Endothelial cell (in vitro differentiated cells): ENCODE measurements at places on chromosomes 4 and X. TPM values are rescaled to one million over a fixed set of nuclear protein-coding genes. Genes with fewer than 3 reads are reported as not detected.

GRCh38 chr4:34138385-34138784, 2105.9 kb downstream of the ARAP2 start:
- no peaks in the 10 kb centered on the region for H3K4me1 ChIP-seq
- DNase-seq, result no peak
- no peak overlapping the region for H3K27ac ChIP-seq
- H3K27me3 ChIP-seq, result no peaks in the 10 kb centered on the region

- DNase-seq, result no peak
- H3K4me3 ChIP-seq, result no peak overlapping the region
- no peaks in the 10 kb centered on the region for H3K4me1 ChIP-seq
- no peak overlapping the region for H3K27ac ChIP-seq
- no peaks in the 10 kb centered on the region for H3K36me3 ChIP-seq
Measured at GRCh38 chrX:150482537-150483206, 85.7 kb upstream of the MTM1 start.

DNA sequence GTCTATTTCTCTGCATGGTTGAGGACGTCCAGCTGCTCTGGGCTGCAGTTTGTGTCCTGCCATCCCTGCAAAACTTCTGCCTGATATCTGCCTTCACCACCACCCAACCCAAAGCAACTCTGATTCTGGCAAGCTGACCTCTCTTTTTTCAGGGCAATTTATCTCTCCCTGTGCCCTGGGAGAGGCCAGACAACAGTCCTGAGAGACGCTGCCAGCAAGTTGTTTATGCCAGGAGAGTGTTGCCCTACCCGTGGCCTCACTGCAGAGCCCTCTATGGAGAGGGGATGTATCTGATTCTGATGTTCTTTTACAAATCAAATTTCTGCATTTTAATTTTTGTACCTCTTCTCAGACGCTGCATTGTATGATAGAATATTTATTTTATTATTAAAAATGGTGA, 36.6 kb upstream of the BRWD3 start:
- no peak for DNase-seq
- no peaks in the 10 kb centered on the region for H3K36me3 ChIP-seq
- no peak overlapping the region for H3K4me3 ChIP-seq

RAB40A gene
- total RNA-seq, result 0.36 TPM

DSPP gene
- not detected for total RNA-seq
